ENCODE measurements at places on chromosomes 3 and 15.

GRCh38 chr3:29642393-29643033 is 361.6 kb downstream of the RBMS3 start:
- peak; percentile 79 for DNase-seq

DNA sequence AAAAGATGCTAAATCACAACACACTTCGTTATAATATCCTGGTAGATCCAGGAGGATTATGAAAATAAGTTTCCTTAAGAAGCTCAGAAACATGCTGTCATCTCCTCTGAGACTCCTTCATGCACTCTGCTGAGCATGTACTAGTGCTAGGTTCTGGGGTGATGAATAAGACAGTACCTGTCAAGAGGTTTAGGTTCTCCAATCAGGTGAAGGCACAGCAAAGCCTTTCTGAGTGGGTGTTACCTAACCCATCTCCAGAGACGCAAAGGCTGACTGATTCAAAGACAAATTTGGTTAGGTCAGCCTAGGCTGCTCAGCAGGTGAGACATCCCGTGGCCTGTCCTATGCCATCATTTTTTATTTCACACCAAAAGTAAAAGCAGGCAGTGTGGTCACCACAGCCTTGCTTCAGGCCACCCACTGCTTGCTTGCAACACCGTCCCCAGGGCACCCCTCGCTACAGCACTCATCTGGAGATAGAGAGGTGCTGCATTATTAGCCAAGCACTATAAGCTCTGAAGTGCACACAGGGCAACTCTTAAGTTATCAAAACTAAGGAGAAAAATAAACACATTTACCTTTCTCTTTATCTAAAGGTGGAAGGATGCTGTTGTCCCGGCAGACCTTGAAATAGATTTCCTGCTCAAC is 117.2 kb downstream of the TJP1 start:
- no peak for DNase-seq

DNA sequence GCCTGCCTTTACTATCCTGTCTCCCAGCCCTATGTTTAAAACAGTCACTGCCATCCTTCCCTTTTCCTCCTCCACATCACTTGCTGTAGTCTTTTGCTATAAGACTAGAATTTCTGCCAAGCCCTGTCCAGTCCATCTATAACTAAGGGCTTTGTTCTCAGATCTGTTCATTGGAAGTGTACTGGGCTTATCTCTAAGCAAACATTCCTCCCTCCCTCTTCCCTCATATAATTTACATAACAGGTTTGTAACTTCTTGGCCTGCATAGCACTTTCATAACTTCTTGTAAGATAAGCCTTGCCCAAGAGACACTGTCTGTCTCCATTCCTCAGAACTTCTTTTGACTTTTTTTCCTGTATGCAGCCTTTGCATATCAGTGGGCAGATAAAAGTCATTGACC is 16.7 kb downstream of the TPRG1 start:
- DNase-seq: no peak

DNA sequence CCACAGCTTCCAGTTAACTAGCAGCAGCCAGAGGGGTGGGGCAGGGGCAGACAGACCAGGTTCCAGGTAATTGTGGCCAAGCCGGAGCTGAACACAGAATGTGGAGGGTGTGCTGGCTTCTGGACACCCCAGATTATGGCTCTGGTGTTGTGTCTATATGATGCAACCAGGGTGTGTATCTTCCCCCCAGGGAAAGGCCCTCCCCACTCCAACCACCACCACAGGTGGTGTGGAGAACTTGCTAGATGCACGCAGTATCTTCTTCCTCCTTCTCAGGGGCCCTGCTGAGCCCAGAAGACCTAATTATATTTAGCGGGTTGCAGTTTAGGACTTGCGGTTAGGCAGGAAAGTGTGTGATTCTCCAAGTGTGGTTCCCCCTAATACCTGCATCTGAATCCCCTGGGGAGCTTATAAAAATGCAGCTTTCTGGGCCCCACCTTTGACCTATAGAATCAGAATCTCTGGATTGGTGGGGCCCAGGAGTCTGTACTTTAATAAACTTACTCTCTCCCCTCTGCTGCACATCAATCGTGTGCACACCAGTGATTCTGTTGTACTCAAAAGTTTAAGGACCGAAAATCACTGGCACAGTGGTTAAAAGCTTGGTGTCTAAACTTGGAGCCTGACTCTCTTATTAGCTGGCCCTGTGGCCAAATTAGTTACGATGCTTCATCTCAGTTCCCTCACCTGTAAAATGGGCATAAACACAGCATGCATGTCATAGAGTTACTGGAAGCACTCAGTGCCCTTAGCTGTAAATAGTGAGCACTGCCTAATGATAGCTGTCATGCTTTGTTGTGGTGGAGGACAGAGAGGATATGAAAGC is 379.1 kb upstream of the PROK2 start:
- no peak for DNase-seq

- no peak for DNase-seq
Observed at GRCh38 chr15:74958908-74959585, 2.5 kb upstream of the RPP25 start.

DNA sequence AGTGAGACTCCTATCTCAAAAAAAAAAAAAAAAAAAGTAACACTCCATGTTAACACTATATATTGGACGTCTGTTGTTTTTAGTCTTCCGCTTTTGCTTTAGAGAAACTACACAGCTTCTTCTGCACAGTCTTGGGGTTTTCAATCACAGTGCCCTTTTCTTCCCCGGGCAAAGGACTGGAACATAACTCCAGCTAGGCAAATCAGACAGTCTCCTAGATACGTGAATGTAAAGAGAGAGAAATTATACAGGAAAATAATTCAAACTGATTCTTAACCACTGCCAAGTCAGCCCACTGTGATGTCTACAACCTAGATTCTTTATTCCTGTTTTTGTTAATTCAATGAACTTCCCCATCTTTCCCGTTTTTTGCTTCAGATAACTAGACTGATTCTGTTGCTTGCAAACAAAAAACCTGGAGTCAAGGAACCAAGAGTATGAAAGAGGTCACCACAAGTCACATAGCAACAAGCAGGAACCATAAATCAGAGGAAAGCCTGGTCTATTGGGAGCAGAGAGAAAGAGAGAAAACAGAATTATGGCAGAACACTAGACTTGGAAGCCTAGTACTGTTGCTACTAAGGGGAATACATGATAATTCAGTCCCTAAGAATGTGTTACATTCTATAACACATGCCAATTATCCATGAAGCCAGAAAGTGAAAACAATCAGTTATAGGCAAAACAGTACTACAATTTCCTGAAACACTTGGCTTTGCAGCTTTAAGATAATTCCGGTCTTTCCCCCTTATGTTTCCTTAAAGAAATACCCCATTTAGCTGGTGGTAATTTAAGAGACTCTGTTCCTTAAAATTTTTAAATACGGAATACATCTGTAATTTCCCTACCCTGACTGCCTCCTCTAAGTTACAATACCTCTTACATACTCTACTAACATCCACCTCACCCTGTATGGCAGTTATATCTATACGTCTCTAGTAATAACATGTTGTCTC is 63.1 kb downstream of the TBL1XR1 start:
- peak; percentile 25 for DNase-seq

DNA sequence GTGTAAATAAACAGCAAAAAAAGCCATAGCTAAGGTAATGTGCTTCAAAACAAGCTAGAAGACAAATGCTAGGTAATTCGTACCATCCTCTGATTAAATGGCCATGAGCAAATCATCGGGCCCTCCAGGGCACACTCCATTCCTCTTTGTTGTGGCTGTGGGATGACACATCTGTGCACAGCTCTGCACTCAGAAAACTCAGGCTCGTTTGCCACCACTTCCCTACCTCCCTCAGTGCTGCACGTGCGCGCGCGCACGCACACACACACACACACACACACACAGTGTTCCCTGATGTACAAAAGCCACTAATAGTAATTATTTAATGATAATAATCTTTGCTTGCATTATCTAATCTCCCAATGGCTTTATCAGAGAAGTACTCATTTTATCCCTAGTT is 336.6 kb downstream of the FEZF2 start:
- DNase-seq: no peak

GRCh38 chr15:93671387-93671943 is 559.9 kb upstream of the MCTP2 start:
- DNase-seq: no peak

DNA sequence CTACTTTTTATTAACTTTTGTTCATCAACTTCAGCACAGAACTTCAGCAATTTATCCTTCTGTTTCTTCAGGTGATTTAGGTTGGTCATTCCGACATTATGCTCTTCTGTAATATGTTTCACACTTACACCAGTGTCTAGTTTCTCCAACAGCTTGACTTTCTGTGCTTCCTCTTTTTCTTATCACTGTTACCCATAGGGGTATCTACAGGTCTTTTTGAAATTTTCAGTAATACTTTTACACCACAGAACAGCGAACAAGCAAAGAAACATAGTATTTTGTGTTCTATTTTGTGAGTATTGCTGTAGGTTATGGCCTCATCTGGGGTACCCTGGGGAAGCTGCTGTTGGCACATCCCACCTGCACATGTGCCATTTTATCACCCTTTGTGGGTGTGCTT is 260.7 kb downstream of the NSUN3 start:
- DNase-seq: no peak

DNA sequence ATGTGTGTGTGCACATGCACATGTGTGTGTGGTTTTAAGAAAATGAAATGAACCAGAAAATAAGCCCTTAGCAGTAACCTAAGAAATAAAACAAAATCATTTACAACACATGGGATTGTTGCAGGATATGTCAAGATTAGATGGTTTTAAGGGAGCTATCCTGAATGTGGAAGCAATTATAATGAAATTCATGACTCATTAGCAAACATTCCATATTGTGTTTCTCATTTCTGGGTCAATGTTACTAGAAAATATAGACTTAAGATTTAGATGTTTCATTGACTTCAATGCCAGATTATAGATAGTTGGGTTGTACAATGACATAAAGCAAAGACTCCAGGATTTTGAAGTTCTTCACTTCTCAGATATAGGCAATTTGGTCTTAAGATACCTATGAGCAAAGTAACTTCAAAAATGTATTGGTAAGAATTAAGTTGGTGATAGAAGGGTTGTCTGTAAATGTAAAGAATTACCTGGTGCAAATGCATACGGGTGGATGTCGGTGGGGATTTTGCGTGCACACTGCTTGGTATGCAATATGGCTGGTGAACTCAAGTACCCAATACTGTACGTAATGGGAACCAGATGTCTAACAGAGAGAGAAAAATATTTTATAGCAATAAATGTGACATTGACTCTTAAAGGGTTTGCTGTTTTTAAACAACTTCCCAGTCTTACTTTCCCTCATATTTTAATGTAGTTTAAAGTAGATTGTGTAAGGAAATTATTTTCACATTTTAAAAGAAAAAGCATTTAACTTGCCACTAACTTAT is 53.9 kb upstream of the NR2F2 start:
- peak; percentile 91 for DNase-seq

- peak; percentile 40 for DNase-seq
Observed at GRCh38 chr15:57703387-57703786, 3.1 kb upstream of the POLR2M start.

- DNase-seq: no peak
Observed at GRCh38 chr15:86932456-86932855, 852.8 kb downstream of the AGBL1 start.

- DNase-seq: peak; percentile 85
Observed at GRCh38 chr3:23776352-23776891, 29.3 kb upstream of the UBE2E1 start.

- DNase-seq: no peak
Observed at GRCh38 chr3:53780171-53780570, 66.0 kb downstream of the CHDH start.

GRCh38 chr3:190279690-190280089 is 42.6 kb downstream of the CLDN1 start:
- DNase-seq: no peak

- no peak for DNase-seq
Observed at GRCh38 chr15:35911052-35911777, 365.2 kb upstream of the DPH6 start.

GRCh38 chr3:13827256-13827655 is 52.6 kb downstream of the WNT7A start:
- no peak for DNase-seq

GRCh38 chr15:91516866-91517265 is 336.6 kb upstream of the SLCO3A1 start:
- no peak for DNase-seq

DNA sequence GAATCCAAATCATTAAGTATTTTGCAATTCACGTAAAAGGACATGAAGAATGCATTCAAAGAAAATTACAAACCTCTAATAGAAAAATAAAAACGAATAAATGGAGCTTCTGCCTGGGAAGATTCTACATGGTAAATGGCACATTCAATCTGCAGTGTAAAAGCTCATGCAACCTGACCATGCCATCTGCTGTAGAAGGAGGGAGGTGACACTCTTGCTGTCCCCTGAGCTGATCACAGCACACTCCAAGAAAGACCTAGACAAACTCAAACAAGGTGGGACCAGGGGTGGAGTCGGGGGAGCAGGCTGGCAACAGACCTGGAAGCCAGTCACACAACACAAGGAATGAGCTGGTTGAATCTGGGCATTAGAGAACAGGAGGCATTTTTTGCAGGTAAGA is 101.8 kb downstream of the BDH1 start:
- DNase-seq: no peak

- peak; percentile 99 for DNase-seq
Observed at GRCh38 chr3:64187065-64187959, 38.0 kb downstream of the PRICKLE2 start.

DNA sequence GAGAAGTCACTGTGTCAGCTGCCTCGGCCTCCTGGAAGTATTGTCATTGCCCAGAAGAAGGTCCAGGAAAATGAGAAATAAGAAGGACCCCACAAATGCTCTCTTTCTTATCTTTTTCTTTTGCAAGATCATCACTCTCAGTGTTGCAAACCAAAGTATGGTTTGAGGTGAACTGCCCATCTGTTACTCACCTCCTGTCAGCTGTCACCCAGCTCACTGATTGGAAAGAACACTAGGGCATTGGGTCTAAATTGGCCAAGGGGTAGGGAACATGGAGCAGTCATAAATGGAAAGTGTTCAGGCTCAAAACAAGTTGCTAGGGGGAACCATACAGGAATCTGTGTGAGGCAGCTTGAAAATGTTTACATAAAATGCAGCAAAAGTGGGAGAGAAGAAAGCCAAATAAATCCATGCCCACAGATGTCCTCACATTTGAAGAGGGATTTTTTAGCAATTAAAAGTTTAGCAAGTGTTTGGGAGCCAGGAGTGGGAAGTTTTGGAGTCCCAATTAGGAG is 431.2 kb upstream of the THBS1 start:
- no peak for DNase-seq

GRCh38 chr15:41698779-41699178 is 38.6 kb downstream of the MGA start:
- DNase-seq: peak; percentile 75

DNA sequence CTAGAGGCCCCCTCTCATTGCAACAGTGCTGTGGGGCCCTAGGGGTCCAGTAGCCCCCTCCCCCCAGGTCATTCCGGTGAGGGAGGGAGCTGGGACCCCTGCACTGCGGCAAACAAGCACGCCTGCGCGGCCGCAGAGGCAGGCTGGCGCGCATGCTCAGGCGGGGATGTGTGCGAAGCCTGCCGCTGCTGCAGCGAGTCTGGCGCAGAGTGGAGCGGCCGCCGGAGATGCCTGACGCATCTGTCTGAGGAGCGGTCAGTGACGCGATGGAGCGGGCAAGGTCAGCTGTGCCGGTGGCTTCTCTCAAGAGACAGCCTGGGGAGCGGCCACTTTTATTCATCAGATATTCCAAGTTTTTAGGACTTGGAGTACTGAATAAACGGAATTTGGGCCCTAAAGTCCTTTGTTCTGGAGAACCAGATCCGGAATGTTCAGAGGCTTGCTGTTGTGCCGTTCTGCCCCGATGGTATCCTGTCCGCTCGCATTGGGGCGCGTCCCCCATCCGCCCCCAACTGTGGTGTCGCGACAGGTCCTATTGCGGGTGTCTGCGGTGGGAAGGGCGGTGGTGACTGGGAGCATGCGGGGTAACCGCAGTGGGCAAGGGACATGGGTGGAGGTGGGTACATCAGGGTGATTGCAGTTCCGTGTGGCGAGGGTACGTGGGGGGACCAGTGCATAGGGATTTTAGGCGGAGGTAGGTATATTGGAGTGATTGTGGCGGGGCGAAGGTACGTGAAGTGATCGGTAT is at the start of the genes SNRPN and SNURF:
TSS of gene SNRPN (plus strand) at position 205 of the 748 bp plus-strand sequence. CDS start 19,467 bp downstream, outside the sequence.
TSS of gene SNURF (plus strand) at position 205 of the 748 bp plus-strand sequence. CDS start at position 267, 62 bp downstream.
- peak; percentile 59 for DNase-seq

Measured in fibroblast of skin of right quadriceps (primary cell).